Astrocyte (in vitro differentiated cells and primary cell): ENCODE measurements at places on chromosomes 2 and 18. TPM values are rescaled to one million over a fixed set of nuclear protein-coding genes. Genes with fewer than 3 reads are reported as not detected.

The TTN gene
- 0.50 and 0.53 TPM in 2 replicates for total RNA-seq

GRCh38 chr2:143503280-143503679, 374.1 kb downstream of the ARHGAP15 start:
- no peak for DNase-seq
- H3K4me1 ChIP-seq: no peaks in the 10 kb centered on the region
- no peak overlapping the region for H3K27ac ChIP-seq
- no peak overlapping the region for H3K4me3 ChIP-seq
- no peaks in the 10 kb centered on the region for H3K27me3 ChIP-seq

DNA sequence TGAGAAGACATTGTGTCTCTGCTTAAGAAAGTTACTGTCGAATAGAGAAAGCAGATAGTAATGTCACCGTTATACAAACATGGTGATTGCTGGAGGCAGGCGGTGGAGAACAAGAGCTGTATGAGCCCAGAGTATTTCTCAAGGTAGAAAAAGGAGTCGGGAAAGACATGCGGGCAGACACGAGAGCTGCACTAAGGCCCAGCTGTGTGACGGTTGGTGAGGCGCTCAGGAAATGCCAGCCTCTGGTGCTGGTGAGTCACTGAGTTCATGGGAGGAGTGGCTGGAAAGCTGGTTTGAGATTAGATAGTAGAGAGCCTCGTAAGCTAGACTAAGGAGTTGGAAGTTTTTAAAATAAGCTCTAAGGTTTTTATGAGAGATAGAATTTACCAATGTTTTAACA, 390.9 kb upstream of the TRIB2 start:
- H3K36me3 ChIP-seq: no peaks in the 10 kb centered on the region
- DNase-seq: peak; percentile 76
- no peak overlapping the region for H3K4me3 ChIP-seq
- H3K27ac ChIP-seq: no peak overlapping the region

- no peaks in the 10 kb centered on the region for H3K4me1 ChIP-seq
- no peaks in the 10 kb centered on the region for H3K36me3 ChIP-seq
- peak; percentile 47 for DNase-seq
- H3K4me3 ChIP-seq: no peak overlapping the region
Observed at GRCh38 chr2:185689906-185690539, 48.6 kb upstream of the FSIP2 start.
